ENCODE measurements at places on chromosomes 7 and 10.

GRCh38 chr10:52644373-52645186 lies 128.0 kb downstream of the MBL2 start:
- ATAC-seq = peak; percentile 89

DNA sequence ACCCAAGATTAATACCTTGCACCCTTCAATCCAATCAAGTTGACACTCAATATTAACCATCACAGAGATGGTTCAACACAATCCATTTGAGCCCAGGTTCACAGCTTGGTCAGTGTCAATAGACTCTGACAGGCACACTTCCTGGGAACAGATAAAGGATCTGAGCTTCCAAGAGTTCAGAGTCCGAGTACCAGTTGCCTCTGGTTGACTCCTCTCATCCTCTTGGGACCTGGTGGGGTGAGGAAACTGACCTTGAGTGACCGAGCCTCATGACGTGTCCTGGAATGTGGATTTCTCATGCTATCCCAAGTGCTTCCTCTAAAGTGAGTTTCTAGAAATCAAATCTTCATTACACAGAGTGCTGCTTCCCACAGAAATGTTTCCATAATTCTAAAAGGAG lies 162.0 kb downstream of the CYP26A1 start:
- ATAC-seq = no peak

DNA sequence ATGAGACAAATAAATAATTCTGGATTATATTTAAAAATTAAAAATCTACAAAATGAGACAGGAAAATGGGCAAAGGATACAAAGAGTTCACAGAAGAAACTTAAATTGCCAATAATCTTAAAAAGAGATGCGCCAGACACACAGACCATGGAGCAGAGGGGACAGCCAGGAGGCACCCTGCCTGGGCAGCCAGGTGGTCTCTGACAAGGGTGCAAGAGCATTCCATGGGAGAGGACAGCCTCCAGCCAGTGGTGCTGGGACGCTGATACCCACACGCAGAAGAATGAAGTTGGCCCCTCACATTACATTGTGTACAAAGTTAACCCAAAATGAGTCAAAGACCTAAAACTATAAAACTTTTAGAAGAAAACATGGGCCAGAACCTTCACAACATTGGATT lies 106.3 kb downstream of the NKX6-2 start:
- ATAC-seq = no peak

GRCh38 chr7:158351481-158351880 lies 236.1 kb downstream of the PTPRN2 start:
- ATAC-seq = no peak

DNA sequence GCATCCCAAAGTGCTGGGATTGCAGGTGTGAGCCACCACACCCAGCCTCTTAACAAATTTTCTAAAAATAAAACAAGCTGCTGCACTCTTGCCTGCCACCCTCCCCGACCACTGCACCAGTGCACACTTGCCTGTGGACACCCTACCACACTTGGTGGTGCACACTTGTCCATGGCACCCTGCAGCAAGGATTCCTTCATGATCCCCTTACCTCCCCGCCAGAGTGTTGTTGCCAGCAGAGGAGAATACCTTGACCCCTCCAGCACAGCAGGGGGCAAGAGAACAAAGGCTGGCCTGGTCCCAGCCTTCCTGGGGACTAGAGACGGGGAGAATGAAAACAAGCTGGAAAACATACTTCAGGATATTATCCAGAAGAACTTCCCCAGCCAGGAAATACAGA lies 65.9 kb upstream of the KCND2 start:
- ATAC-seq = no peak

- ATAC-seq = no peak
Observed at GRCh38 chr10:88333248-88333630, 249.9 kb downstream of the RNLS start.

GRCh38 chr10:86284355-86285105 lies 82.1 kb downstream of the GRID1 start:
- no peak for ATAC-seq

DNA sequence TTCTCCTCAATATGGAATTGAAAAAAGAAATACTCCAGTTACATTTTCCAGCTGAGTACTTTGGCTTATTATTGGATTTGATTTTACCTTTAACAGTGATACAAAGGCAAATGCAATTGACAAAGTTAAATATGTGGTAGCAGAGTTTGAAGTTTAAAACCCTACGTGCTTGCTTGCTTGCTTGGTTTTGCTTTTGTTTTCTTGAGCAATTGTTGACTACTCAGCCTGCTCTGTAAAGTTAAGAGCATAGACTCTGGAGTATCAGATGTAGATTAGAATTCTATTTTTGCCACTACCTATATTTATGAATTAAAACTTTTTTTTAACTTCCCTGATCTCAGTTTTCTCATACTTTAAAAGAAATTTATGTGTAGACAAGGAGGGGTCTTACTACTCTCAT lies 51.4 kb downstream of the PCDH15 start:
- no peak for ATAC-seq

All from SK-N-SH treated with all-trans-retinoic acid at 6 μM for 48 hours (cell line).